ENCODE measurements at places on chromosomes 2 and 18.

DNA sequence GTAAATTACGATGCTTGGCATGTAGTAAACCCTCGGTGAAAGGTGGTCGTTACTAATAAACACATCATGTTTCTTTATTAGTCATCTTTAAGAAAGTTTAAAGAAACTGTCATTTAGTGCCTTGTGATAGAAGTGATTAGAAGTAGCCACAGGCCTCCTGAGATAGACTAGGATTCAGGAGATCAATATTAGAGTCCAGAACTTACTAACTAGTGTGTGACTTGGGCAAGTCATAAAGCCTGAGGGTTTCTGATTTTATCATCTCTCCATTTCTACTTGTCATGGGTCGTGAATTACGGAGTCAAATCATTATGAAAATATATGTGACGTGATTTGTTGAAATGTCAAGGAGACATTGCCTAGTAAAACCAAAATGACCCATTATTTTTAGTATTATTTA lies 6.7 kb downstream of the RPE start:
- DNase-seq = no peak

GRCh38 chr18:55306359-55307024 lies 281.5 kb downstream of the TCF4 start:
- no peak for DNase-seq

GRCh38 chr2:175536059-175536458 lies 354.5 kb upstream of the ATP5MC3 start:
- DNase-seq = no peak

GRCh38 chr18:54671291-54671881 lies 80.3 kb downstream of the DYNAP start:
- DNase-seq = no peak

DNA sequence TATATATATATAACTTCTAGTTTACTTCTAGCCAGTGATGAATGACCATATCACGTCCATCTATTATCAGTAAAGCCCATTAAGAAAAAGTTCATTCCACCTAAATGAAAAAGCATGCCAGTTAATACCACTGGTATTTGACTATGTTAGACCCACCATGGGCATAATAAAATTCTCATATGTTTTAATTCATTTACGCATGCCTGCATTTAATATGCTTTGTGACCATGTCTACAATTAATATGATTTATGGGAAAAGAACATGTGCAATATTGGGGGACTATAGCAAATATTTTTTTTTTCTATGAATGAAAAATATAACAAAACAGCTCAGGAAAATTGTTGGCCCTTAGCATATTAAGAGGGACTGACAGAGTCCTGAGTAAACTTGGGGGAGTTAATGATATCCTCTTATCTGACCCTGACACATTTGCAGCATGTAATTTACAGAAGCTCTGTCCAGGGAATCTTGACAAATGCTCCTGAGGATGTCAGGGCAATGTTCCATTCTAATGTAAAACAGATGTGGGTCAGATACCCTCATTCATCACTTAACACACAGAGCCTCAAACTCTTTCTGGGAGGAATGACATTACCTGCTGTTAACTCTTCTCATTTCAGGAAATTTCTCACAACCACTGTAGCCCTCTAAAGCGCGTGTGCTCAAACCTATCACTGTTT lies 90.6 kb downstream of the PAX3 start:
- DNase-seq = no peak

DNA sequence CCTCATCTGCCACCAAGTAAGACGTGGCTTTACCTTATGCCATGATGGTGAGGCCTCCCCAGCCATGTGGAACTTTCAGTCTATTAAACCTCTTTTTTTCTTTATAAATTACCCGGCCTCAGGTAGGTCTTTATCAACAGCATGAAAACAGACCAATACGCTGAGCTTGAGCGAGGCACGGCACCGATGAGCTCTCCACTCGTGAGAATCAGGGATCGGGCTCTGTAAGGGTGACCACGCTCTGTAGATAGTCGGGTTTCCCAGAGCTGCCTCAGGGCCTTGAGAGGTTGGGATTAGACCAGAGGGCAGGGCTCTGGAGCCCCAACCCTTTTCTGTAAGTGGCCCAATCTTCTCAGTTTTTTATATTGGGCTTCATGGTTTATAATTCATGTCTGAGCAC lies 360.3 kb upstream of the MYT1L start:
- DNase-seq = no peak

GRCh38 chr2:65232636-65233035 lies 5.0 kb downstream of the ACTR2 start:
- no peak for DNase-seq

DNA sequence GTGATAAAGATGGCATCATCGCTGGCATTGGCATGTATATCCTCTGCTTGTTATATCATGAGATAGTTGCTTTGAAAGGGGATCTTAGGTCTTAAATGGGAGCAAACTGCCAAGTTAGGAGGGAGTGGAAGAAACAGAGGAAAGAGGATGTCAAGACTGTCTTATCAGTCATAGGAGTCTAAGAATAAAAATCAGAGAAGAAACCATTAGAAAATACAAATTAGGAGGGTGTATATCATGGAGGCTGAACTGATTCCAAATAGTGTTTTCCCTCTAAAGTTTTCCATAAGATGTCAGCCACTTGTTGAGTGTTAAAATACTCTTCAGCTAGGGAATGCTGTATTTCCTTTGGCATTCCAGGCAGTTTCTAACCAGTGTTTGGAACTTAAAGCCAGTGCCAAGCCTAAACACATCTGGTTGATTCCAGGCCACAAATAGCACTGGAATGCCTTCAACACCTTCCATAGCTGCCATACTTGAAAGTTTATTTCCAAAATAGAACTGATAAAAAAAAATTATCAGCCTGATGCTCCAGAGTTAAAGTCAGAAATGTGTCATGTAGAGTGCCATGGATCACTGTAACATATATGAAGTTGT lies 129.4 kb downstream of the ZEB2 start:
- DNase-seq = no peak

DNA sequence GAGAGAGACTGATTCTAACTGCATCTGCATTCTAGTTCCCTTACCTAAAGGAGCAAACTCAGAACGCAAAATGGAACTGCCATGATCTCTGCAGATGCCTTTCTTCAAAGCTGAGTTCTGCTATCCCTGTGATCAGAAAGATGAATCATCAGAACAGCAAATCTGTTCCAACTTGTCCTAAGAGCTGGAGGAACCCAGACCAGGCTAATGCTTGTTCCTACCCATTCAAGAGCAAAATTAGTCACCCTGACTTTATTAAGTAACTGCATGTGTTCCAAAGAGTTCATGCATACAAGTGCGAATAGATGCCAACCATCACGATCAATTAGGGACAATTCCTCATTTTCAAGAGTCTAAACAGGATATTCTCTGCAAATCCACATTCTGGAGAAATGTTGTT lies 46.5 kb downstream of the MBP start:
- no peak for DNase-seq

DNA sequence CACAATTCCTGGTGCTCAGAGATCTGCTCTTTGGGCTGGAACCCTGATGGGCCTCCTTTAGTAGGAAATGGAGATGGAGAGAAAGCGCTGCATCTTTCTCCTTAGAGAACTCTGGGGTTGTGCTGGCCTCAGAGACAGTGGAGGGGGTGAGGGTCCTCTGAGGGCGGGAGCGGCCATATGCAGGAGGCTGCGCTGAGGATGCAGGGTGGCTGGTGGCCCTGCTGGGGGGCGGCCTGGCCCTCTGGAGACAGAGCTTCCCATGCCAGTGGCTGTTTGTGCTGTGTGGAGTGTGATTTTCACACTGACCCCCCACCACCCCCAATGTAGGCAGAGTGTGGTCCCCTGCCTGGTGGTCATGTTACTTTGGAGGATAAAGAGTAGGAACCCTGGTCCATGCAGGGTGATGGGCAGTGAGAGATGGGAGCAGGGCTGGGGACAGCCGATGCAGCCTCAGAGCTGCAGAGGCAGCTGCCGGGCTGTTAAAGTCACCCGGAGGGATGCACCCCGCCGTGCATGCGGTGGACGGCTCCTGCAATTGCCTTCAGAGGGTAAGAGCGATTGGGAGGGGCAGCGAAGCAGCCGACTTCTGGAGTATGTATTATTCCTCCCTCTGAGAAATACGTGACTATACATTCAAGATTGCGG lies 194.6 kb downstream of the FAM210A start:
- DNase-seq = no peak

DNA sequence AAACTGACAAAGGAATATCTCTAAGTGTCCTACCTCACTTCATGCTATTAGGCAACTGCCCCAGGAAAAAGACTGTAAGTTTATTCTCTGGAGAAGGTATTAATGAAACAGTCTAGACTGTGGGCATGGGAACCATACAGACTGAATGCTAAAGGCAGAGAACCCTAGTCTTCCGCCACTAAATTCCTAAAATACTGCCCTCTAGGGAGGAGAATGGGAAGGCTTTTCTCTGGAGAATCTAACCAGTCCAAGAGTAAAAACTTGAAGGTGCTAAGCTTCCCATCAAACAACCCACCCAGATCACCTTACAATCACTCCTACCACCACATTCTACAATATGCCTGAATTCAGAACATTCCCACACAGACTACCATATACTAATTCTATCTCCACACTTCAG lies 3.4 kb downstream of the SRBD1 start:
- DNase-seq = no peak
